SK-N-SH (cell line): ENCODE measurements at places on chromosomes 2 and 18.
A peak's percentile ranks its signal among the peaks of the same experiment; 100 is the strongest.

DNA sequence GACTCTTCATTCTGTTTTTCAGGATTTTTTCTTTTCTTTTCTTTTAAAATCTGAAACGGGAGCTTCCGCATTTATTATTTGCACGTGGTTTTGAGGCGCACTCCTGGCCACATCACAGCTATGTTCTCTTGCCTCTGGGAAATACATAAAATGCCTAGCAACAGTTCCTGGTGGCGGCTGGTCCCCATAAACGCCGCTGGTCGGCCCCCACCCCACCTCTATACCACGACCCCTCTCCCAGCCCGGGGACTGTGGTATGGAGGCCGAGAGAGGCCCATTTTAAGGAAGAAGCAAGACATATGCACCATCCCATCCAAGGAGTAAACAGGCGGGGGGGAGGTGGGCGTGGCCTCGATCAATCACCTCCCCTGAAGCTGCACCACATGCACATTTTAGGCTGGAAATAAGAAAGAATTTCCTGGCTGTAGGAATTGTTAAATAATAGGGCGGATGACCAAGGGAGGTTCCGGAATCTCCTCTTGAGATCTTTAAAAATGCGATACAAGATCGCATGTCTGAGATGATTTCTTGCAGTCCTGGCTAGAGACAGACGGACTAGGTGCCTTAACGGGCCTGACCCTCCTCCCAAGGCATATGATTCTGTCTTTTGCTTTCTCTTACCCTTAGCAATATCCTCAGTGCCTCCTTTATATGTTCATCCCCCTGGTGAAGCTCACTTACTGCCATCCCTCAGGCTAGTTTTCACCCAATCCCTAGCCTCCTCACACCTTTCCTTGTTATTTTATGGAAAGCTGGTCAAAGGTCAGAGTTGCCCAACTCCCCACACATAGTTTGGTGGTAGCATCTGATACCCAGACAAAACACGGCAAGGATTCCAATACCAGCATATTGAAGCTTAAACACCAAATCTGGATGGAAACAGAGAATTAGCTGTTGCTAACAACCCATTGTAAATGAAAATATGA is 82.4 kb downstream of the BCL2 start:
- no peak for DNase-seq

DNA sequence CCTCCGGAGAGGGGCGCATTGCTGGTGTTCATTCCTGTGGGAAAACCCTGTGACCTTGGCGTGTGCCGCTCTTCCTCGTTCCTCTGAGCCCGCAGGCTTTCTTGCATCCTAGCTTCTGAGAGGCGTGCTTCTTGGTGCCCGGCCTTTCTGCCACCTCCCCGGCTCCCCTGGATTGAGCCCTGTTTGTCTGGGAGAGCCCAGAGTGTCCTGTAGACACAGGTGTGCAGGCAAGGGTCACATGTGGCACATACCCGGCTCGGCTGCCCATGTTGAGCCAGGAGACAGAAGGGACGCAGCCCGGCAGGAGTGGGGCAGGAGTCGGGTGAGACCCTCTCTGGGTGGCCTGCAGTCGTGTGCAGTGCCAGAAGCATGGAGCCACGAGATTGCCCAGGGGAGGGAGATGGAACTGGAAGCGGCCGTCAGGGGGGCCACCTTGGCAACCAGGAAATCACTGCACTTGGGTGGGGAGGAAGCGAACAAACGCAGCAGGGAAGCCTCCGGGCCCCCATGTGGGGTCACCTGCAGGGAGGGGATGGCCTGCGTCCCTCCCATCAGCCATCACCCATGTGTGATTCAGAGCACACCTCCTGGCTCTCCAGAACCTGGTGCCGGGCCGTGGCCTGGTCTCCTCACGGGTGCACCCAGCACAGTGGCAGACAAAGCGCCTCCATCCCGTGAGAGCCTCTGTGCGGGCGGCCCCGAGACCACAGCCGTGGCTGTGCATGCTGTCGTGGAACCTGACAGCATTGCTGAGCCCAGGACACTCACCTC is 92.9 kb downstream of the SH3BP4 start:
- DNase-seq = no peak

- DNase-seq = no peak
Observed at GRCh38 chr2:37585982-37586621, 85.3 kb downstream of the CDC42EP3 start.

DNA sequence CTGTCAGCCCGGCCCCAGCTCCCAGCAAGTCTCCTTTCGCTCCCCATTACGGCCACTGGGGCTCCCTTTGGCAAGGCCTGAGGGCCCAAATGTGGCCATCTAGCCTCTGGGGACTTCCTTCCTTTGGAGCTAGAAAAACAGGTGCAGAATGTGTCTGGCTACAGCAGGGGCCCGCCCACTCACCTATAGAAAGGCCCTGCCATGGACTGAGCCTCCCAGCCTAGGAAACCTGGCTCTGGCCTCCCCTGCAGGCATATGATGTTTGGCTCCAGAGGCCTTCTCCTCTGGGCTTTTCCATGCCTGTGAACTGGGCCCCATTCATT is 55.3 kb upstream of the ALPP start:
- DNase-seq = no peak

- no peak for DNase-seq
Observed at GRCh38 chr18:22822024-22822423, 111.1 kb upstream of the RBBP8 start.

GRCh38 chr2:75071766-75072165 is 113.3 kb downstream of the POLE4 start:
- peak; percentile 24 for DNase-seq

DNA sequence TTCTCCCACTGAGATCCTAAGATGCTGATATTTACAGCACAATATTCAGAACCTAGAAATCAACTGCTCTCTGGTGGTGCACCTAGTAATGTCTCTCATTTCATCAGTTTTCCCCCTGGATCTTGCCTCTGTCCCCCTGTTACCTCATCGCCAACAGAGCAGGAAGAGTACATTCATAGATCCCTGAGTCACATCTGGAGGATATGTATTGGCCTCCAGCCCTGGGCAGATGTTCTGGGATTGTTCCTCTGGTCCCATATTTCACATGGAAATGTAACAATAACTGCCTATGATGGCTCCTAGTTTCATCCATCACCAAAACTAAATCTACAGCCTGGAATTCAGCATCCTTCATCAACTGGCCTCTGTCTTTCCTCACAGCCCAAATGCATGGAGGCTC is 278.8 kb upstream of the SLC14A2 start:
- no peak for DNase-seq

- DNase-seq = peak; percentile 30
Observed at GRCh38 chr2:60067006-60067405, 486.4 kb downstream of the BCL11A start.

GRCh38 chr2:197340591-197340990 is 30.0 kb upstream of the ANKRD44 start:
- DNase-seq = no peak
